AG04450 (cell line): ENCODE measurements at places on chromosomes 1 and 21.

DNA sequence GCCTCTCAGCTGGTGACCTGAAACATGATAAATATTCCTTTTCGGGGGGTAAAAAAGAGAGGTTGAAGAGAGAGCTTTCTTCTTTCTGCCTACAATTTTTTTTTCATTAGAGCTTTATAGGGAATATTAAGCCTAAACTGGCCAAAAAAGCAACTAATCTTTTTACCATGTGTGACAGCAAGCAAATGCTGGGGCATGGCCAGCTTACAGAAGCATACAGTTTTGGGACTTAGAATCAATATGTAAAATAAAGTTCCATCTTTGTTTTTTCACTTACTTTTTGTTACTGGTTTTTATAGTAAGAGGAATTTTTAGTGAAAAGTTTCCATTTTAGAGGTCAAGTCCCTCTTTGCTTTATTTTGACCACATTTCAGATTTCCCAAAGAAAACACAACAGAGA, 301.2 kb upstream of the DEPDC1 start:
- DNase-seq: no peak

DNA sequence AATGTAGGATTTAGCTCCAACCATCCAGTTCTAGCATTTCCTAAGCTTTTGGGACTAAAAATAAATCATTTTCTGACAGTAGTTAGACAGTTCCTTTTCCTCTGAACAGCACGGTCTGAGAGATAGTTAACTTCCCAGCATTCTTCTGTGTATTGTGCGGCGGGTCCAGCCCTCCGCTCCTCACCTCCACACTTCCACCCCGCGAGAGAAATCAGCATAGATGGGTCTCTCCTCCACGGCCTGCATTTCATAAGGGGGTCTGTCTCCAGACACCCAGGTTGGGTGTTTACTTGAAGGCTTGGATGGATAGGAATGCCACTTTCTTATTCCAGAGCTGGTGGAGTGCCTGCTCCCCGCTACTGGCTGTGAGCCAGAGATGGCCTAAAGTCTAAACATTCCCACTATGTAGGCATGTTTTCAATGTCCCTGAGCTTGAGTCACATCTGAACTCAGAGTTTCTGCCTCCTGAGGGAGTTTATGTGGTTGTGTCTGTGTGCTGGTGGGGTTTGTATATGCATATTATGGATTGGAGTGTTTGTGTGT, 38.0 kb upstream of the PPP2R5A start:
- DNase-seq: peak; percentile 46

DNA sequence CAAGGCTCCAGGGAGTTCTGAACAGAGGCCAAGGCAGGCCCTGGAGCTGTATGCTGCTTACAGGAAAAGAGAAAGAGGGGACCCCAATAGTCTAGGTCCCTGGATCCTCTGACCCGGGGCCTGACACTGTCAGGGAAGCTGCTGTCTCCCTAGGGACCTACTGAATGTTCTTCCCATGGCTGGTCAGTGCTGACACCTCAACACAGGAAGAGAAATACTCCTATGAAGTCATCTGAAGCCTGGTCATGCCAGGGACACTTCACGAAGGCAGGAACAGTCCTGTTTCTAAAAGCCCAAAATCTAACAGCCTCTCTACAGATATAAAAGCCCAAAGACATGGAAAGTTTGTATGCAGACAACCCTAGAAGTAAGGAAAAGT, 1.7 kb upstream of the LAD1 start:
- no peak for DNase-seq

DNA sequence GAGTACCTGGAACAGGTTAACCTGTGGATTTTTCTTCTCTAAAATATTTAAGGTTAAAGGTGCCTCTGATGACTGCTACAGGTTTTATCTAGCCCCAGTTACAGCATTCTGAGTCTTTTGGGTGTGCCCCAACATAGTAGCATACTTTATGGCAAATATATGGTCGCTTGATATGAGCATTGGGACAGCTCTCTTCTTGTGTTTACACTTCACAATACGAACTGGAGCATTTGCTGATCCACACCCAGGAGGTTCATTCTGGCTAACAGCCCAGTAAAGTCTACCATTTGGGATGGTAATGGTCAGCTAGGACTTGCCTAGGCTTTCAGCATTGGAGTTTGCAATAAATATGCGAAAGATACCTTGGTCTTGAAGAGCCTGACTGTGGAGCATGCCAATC, 101.3 kb downstream of the DISP1 start:
- no peak for DNase-seq

GRCh38 chr21:38990424-38990794, 184.7 kb downstream of the ETS2 start:
- DNase-seq: no peak

DNA sequence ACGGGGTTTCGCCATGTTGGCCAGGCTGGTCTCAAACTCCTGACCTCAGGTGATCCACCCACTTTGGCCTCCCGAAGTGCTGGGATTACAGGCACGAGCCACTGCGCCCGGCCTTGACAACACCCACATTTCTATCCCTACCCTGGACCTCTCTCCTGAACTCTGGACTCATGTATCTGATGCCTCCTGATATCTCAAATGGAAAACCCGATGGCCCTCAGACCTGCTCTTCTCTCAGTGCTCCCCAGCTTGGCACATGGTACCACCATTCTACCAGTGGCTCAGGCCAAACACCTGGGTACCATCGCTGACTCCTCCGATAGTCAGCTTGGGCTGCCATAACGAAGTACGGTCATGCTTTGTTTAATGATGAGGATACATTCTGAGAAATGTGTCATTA, 8.5 kb upstream of the RHBG start:
- DNase-seq: no peak

DNA sequence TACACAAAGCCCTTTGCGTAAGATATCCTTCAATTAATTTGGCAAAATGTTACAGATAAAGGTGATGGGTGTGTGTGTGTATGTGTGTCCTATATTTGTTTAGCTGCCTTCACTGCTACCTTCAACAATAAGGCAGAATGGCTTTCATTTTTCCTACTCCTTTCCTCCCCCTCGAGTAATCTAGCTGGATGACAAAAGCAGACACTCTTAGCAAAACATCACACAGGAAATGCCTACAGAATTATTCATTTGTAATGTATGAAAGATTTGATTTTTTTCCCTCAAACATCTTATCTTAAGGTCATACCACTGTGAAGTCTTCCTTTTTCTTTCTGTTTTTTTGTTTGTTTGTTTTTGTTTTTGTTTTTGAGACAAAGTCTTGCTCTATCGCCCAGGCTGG, 10.6 kb downstream of the PTPN22 start:
- peak; percentile 23 for DNase-seq

- no peak for DNase-seq
These were observed 673 bp downstream of the PIK3C2B start for GRCh38 chr1:204493984-204494280.

- no peak for DNase-seq
These were observed 74.5 kb downstream of the HIVEP3 start for GRCh38 chr1:41844255-41844654.

DNA sequence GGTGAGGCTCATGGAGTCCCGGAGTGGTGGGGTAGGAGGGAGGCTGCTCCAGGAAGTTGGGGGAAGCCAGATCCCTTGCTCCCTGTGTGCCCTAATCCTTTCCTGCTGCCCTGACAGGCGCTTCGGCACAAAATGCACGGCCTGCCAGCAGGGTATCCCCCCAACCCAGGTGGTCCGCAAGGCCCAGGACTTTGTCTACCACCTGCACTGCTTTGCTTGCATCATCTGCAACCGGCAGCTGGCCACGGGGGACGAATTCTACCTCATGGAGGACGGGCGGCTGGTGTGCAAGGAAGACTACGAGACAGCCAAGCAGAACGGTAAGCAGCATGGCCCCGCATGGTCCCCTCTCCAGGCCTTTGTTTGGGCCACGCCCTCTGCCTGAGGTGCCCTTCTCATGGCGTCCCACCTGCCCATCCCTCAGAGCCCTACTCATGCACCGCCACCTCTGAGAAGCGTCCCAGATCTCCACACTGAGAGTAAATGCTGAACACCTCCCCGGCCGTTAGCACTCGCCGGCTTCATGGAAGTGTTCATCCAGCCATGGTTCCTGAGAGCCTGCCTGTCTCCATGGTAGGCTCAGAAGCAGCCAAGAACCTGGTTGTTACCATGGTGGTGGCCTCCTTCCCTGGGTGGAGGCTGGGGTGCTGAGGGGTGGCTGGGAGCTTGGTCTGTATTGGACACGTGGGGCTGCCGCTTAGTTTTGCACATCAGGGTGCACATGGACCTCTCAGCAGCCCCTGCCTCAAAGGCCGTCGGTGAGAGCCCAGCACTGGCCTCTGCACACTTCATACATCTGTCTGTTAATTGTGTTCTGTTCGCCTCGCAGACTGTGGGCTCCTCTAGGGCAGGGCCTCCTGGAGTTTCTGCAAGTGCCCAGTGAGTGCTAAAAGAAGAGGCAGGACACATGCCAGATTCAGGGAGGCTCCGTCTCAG, 36.5 kb downstream of the LHX4 start:
- DNase-seq: no peak

DNA sequence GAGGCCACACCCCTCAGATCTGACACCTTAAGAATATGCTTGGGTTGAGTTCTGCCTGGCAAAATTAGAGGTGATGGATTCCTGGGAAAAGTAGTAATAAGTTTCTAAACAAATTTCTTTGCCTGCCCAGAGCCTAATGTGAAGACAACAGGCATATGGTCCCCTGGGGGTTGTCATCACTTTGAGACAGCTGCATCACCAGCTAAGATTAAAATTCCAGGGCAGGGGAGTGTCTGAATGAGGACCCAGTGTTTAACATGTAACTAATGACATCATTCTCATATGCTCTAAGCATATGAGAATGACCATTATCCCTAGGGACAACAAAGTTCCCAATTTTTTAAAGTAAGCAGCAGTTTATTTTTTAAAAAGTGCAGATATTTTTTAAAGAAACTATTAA, 432.2 kb downstream of the PCP4 start:
- DNase-seq: no peak

DNA sequence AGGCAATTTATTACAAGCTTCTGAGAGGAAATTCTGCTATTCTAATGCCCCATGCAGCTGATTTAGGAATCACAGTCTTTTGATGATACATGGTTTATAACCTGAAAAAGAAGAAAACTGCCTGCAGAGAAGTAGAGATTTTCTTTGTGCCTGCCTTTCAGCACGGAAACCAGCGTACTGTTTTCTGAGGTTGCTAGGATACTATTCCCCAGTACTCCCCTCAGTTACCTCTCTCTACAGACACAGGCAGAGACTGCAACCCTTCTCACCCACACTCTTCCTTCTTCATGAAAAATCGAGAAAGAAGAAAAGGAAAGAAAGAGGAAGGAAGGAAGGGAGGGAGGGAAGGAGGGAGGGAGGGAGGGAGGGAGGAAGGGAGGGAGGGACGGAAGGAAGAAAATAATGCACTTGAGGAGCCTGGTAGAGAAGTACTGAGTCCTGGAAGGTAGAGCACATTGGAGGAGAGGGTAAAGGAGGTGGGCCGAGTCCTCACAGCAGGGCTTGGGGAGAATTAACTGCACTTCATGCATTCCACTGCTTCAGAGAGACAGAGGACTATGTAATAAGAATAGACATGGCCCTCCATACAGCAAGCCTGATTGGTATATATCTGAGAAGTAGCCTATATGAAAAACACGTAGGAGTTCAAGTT, 21.9 kb downstream of the RGS2 start:
- no peak for DNase-seq
